Stimulated activated CD4-positive, alpha-beta T cell treated with anti-CD3 and anti-CD28 coated beads, TNF-alpha, amount 100 ng/mL, for 1 hour (primary cell): ENCODE measurements at places on chromosomes 5 and 9.

DNA sequence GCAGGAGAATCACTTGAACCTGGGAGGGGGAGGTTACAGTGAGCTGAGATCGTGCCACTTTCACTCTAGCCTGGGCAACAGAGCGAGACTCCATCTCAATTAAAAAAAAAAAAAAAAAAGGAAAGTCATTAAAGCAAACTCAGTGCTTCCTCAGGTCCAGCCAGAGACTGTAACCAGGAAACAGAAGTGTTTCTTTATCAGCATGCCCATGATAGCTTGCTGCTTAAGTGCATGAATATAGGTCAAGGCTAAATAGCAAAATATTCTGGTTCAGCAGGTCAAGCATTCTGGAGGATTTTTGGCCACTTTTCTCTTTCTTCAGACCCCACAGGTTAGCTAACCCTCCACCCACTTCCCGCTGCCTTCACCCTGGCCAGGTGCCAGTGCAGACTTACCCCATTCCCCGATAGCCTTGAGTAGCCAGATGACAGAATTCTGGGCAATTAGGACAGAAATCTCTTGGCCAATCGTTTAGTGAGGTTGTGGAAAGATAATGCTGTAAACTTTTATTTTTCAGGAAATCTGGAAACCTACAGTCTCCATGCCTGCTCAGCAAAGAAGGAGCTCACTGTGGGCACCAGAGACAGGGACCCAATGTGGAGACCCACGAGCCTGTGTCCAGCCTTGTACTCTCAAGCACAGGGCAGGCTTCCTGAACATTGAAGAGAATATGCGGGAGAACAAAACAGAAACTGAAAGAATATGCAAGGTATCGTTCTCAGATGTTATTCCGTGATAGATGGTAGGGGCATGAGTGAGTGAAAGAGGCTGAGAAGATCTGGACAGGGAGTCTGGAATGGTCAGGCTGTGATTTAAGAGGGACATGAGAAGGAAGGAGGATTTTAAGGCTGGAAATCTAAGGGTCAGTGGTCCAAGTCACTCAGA is 4.2 kb upstream of the UGT3A2 start:
- no peak for DNase-seq

DNA sequence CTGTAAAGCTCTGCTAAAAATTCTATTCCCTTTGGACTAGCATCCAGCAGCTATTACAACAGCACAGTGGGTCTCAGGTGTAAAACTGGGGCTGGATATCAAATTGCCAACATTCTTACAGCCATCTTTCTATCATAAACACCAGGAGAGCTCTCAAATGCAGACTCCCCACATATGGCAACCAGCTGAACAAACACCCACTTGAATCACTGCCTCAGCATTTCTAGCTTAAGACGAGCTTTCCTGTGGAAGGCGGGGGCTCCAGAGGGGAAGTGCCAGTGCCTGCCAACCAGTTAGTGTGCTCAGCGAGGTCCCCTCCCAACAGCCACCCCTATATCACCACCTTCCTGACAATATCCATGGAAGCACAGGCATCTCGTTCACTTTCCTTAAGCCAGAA is 62.2 kb downstream of the IPPK start:
- DNase-seq = no peak

- no peak for DNase-seq
These were observed 6.0 kb downstream of the IPPK start for GRCh38 chr9:92663951-92664350.

DNA sequence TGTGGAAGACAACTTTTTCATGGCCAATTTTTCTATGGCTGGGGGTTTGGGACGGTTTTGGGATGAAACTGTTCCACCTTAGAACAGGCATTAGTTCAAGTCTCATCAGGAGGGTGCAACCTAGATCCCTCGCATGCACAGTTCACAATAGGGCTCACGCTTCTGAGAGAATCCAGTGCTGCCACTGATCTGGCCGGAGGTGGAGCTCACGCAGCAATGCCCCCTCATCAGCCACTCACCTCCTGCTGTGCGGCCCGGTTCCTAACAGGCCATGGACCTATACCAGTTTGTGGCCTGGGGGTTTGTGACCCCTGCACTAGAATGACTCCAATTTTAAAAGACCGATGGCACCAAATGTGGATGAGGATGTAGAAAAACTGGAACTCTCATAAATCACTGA is 127.2 kb upstream of the IER5L start:
- no peak for DNase-seq

- no peak for DNase-seq
These were observed 6.9 kb downstream of the FAM174A start for GRCh38 chr5:100542086-100542485.

DNA sequence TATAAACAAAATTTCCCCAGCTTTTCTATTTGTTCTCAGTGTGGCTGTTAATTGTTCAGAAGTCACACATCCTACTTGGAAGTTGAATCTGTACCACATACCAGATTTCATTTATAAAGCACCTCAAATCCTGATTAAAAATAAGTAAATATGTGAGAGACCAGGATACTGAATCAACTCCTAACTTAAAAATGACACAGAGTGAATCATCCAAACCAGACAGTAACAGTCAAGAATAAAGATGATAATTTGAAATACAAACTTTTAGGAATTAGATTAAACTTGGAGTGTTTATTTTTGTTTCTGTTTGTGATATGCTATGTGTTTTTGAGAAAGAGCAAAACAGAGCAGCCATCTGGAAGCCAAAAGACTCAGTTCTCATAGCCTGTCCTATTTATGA is 633.2 kb upstream of the RORB start:
- DNase-seq = no peak

GRCh38 chr5:35821513-35821912 is 35.2 kb upstream of the IL7R start:
- DNase-seq = no peak

DNA sequence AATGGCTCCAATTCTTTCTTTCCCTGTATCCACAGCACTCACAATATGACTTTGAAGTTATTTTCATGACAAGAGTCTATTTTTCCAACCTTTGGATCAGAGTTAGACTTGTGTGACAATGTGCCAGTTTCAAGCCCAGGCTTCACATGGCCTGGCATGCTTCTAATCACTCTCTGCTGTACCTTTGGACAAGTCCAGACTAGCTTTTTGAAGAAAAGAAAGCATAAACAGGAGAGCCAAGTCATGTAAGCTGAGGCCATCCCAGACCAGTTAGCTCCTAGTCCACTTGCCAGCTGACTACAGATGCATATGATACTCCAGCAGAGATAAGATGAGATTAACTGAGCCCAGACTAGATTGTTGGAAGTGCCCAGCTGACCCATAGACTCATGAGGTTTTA is 513.6 kb upstream of the C9orf72 start:
- no peak for DNase-seq

DNA sequence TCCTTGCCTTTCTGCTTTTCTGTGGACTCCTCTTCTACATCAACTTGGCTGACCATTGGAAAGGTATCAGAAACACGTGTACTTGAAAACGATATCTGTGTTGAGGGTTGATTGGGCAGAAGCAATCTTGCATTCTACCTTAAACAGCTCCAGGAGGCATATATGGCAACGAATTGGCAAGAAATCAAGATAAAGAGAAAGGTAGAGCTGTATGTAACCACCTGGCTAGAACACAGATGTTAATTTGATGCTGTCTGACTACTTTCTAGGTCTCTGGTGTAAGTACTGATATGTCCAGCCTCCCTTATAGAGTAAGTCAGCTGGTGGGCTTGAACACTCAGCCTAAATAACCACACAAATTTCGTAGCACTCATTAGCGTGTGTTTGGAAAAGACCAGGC is 1.3 kb downstream of the MAN1B1 start:
- no peak for DNase-seq

DNA sequence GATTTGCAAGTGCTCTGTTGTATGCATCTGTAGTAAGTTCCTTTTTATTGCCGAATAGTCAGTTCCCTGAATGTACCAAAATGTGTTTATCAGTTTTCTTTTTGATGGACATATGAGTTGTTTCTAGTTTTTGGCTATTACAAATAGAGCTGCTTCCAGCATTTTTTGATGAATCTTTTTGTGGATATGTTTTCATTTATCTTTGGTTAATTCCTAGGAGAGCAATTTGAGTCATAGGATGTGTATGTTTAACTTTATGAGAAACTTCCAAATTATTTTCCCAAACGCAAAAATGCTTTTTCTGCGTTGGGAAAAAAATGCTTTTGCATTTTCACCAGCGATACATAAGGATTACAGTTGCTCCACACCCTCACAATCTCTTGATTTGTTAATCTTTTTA is 287.7 kb downstream of the FER start:
- DNase-seq = no peak

- DNase-seq = no peak
These were observed 42.8 kb downstream of the ACO1 start for GRCh38 chr9:32427111-32427873.

DNA sequence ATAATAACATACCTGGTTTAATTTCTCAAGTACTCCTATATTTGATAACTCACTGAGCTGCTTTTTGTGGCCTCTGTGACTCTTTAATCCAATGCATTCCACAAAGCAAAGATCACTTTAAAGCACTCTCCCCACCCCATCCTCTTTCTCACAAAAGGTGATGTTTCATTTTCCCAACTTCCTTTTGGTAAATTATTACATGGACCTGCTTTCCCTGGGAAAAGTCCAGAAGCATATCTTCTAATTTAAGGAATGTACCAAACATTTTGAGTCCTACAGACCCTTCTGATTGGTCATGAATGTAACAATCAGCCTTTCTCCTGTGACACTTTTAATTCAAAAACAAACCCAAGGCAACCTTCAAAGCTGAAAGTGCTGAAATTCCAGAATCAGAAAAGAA is 71.1 kb downstream of the MLLT3 start:
- no peak for DNase-seq

- DNase-seq = no peak
These were observed 42.1 kb upstream of the EEIG1 start for GRCh38 chr9:128022886-128023285.

DNA sequence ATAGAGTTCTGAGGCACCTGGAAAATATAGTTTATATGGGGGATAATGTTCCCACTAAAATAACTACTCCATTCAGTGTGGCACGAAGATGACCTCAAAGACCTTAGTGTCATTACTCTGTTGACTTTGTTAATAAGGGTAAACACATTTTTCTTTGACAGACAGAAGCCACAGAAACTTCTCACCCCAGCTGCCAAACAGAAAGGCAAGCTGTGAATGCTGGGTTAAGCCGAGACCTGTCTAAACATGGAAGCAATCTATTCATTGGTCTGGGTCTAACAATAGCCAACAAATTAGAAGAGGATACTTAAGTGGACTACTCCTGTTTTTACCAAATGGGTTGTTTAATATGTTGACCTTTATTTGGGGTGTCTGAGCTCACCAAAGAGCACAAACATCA is 171.4 kb downstream of the TLE1 start:
- DNase-seq = no peak

GRCh38 chr5:66246608-66247007 is 102.5 kb downstream of the SREK1 start:
- DNase-seq = no peak

DNA sequence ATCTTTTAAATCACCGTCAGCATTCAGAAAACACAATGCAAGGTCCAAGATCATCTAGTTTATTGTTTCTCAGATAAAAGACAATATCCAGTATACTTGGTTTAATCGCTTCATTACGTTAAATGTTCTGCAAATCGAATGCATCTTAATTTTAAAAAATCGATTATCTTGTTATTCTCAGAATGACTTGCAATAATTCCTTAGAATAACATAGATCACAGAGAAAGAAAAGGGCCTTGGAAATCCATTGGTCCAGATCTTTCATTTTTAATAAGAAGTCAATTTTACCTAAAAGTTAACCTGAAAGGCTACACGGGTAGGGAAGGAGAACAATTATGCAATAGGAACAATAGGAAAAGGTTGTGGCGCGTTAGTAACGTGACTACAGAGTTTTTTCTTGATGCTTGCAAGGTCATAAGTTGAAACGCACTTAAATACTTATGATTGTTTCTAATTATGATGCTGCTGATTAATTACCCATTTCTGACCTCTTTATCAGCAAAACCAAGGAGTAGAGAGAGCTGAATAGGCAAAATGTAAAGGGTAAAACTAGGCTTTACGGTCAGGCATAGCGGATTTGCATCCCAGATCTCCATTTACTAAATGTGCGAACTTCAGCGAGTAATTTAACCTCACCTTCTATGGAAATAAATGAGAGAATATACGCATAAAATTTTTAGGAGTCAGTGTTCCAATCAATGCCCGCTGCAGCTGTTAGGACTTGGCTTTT is 769 bp upstream of the LYRM7 start:
- no peak for DNase-seq

DNA sequence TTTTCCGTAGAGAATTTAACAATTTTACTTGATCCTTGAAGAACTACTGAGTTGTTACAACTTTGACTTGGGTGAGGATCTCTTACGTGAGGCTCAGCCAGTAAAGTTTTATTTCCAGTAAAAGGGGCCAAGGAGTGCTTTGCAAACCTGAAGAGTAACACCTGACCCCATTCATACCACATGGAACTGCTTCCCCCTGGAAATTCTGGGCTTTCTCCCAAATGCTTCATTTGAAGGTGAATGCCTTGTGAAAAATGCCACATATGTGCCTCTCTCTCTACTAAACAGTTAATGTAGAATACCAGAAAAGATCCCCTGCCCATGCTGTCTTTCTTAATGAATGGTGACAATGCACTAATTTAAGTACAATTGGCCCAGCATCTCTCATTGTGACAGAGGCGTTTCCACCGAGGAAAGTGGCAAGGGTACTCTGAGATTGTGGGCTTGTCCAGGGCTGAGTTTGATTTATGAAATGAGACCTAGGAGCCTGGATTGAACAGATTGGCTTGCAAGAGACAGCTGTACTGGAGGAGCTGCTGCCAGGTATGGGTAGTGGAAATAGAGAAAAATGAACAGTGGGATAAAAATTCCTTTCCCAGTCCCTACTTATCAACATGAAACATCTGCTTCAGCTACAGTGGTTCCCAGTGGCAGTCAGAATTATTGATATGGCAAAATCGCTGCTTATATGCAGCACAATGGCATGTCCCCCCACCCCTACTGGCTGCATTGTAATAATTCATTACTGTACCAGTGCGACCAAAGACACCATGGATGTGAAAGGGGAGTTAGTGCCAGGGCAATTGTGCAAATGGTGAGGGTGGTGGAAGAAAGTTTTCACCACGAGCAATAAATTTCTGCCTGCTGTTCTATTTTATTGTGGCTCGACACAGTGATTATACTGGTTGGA is 843.7 kb upstream of the WWC1 start:
- no peak for DNase-seq

GRCh38 chr9:116605904-116606341 is 81.2 kb upstream of the TRIM32 start:
- no peak for DNase-seq

- DNase-seq = no peak
These were observed 39.9 kb downstream of the GDNF start for GRCh38 chr5:37799865-37800421.

- no peak for DNase-seq
These were observed 6.6 kb upstream of the PTPN3 start for GRCh38 chr9:109504689-109505088.
